ENCODE measurements at places on chromosomes 6 and 20.

DNA sequence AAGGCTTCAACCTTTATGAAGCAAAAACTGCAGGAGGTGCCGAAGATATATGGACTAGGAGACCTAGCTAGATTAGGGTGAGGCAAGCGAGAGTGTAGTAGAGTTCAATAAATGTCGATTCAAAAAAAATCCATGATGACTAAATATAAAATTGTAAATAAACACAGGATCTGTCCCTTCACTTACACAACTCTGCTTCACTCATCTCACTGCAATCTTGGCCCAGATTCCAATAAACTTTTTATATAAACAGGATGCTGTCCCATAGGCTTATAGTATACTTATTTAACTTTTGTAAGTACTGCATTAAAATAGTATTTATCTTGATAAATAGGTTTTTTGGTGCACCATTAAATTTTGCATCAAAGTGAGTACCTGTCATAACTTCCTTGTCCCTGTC is 648.4 kb upstream of the NRSN1 start:
- no peak for DNase-seq

DNA sequence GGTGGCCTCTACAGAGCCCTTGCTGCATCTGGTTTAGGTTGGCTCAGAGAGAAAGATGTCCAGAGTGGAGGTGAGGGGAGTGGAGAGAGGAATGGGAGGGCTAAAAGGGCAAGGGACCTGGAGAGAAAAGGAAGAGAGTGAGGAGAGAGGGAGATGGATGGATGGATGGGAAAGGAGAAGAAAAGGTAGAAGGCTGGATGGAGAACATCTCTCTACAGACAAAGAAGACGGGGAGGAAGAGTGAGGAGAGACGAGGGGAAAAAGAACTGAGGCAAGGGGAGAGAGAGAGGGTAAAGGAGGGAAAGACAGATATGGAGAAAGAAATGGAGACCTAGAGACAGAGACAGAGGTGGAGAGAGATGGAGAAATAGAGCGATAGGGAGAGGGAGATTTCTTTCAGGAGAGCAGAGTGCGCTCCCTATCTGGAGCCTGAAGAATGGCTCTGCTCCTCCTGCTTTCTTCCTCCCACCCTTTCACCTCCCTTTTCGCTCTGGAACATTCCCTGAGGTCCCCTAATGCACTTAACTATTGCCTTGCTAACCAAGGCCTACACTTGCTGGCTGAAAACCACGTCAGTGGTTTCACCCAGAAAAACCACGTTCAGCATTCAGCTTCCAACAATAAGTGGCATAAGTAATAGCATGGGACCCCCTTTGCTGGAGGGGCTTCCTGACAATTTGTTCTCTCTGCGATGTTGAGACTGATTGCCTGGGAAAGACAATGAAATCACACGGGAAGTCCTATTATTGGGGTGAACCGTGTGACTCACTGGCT is 286.3 kb downstream of the CDH26 start:
- DNase-seq = no peak

DNA sequence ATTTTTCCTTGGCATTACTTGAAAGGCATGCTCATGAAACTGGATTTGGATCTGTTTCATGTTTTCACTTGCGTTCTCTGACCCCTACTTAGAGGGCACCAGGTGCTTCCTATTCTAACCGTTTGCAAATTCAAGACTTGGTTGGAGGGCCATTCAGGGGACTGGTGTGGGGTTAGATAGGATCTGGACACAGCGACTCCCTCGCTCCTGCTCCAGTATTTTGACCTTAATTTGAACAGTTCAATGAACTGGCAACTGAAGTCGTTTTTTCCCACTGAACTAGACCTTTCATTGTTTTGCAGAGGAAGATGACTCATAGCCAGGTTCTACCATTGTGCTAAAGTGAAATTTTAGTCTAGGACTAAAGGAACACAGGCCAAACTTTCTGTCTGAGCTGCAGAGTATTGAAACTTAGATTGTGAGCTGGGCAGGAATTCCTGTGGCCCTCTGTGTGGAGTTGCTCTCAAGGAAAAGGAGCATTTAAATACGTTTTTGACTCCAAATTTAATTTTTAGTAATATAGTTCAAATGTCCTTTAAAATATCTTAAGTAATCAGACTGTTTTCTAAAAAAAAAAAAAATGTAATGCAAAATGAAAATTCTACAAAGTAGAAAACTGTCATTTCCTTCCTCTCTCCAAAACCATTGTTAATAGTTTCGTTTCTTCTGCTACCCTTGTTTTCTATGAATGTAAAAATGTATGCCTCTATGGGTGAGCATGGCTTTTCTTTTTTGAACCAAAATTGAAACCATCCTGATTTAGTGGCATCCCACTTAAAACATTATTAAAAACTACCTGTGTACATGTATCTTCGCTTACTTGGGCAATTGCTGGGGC is 64.8 kb downstream of the UTRN start:
- DNase-seq = peak; percentile 50

DNA sequence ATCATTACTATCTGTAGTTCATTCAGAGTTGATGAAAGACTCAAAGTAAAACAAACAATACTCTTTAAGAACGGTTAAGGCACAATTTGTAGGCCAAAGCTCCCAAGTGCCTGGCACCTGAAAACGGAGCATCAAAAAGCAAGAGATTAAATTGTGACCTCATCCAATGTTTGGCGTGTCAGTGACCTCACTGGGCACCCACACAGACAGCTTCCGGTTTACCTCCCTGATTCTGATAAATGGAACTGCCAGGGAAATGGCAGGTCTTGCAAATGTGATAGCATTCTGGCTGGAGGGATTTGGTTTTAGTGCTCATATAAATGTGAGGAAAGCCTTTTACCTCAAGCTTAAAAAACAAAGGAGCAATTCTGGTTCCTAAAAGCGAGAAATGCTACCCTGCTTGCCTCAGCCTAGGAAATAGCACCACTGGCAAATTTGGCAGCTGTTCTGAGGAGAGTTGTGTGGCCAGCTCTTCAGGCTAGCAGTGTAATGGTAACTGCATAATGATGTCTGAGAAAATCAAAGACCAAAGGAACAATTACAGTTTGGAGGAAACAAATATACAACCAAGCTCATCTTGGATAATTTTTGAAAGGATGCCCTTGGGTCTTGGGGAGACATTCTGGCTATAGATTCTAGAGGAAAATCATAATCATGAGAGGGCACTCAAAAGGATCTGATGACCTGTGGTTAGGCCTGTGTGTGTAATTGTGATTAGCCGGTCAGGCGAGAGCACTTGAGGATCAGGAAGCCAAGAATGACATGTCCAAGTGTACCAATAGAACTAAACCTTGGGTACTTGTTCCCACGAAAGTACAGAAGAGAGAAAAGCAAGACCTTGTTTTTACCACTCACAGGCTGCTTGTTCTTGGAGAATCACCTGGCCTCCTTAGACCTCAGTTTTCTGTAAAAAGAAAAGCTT is 174.3 kb downstream of the TFAP2B start:
- no peak for DNase-seq

- DNase-seq = no peak
Observed at GRCh38 chr6:31736768-31737314, 511 bp upstream of the CLIC1 start.

Data from stimulated activated naive CD4-positive, alpha-beta T cell (primary cell).